ENCODE measurements at places on chromosomes 6 and 20.

- no peak for DNase-seq
These were observed 68.2 kb downstream of the TRMT6 start for GRCh38 chr20:5882166-5882565.

- DNase-seq, result peak; percentile 72
These were observed 89.6 kb upstream of the NHSL1 start for GRCh38 chr6:138588805-138589434.

- no peak for DNase-seq
These were observed 72.4 kb downstream of the TULP4 start for GRCh38 chr6:158384671-158385110.

GRCh38 chr20:61956396-61957342 lies 109.0 kb downstream of the TAF4 start:
- DNase-seq, result no peak

DNA sequence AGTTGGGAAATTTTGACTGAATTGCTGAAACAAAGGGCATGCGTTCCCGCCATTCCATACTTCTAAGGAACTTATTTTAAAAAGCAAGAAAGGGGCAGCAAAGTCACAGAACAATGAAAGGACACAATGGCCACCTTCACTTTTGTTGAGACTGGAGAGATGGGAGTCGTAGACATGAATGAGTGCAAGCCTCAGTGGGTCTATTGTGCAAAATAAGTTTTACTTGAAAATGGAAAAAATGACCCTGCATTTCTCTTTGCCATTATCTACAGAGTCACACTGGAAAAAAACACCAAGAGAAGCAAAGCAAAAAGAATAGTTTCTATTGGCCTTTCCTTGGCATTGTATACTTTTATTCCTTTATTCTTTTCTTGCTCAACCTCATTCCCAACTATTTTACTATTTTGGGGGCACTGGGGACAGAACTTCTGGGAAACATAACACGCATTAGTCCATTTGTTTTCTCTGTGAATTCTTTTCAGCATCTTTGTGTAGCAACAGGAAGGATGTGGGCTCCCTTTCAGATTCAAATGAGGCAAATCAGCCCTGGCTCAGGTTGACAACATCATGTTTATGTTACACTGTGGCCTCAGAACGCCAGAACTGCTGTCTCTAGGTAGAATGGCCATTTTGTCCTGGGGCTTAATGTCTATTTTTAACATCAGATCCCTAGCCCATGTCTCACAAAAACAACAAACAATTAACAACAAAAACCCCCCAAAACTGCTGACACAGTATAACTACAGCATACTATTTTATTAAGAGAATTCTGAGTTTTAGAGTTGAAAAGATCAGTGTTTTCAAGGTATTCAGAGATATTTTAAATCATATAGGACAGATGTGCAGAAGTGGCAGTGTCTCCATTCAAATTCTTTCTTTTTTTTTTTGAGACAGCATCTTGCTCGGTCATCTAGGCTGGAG lies 122.2 kb downstream of the FYN start:
- no peak for DNase-seq

DNA sequence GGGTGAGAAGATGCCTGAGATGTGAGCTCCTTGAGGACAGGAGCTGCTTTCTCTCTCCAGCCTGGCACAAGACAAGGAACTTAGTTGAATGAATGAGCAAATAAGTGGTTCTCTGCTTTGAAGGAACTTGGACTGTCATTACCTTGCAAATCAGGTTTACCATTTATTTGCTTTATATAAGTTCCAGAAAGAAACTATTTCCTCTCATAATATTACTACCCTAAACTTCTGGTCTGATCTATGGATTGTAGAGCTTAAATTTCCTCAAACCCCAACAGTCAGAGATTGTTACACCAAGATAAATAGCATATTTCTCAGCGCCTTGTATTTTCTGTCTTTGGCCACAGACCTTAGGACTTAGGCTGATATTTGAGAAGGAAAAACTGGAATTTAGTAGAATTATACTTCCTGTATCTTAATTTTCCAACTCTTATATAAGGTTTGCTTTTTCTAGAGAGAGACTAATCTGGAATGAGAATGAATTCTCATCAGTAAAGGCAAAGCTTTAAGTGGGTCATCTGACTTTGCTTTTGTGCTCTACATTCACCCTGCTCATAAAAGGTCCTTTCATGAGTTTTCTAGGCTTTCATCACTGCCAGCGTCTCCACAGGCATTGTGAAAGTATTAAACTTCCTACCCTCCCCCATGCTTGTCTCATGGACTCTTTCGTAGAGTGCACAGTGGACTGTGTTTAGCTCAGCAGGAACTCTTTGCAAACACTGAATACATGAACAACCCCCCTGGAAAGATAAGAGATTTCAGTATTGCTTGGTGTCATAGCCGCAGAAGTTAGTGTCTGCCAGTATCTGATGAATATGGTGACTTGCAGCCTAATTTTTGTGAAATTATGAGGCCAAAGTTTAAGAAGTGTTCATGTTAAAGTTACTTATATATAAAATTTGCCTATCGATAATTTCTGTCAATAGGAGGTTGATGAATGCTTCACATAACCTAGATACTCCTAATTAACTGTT lies 74.0 kb downstream of the PTPRA start:
- peak; percentile 3 for DNase-seq

- peak; percentile 25 for DNase-seq
These were observed 669.6 kb upstream of the NRSN1 start for GRCh38 chr6:23456396-23456795.

DNA sequence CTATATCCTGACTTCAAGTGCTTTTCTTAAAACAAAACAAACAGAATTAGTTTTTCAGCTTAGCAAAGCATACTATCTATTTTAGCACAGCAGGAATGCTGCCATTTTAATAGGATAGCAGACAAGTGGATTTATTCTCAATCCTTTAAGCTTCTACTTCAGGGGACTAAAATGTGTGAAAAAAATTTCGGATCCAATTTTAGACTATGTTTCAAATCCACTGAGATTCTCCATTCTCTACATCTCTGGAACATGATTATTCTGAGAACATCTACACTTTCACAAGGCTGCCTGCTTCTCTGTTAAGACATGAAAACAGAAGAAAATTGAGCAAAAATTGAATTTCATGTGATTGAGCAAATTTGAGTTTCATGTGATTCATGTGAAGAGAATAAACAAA lies 1321.3 kb downstream of the HACE1 start:
- DNase-seq, result no peak

DNA sequence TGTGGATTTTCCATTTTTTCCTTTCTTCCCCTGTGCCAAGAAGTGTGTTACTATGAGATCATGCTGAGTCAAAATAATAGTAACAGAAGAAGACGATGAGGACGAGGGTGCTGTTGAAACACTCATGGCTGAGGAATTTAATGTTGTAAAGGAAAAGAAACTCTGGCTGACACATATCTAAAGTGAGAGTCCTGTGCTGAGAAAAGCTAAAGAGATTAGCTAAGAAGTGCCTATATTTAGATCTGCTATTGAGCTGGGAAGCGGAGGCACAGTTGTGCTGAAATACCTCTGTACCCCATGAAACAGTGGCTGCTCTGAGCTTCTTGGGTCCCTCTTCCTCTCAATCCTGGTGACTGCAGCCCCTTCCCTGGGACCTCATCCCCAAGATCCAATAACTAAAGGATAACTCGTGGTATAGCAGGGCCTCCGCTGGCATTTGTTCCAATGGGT lies 1.1 kb upstream of the SYTL3 start:
- peak; percentile 95 for DNase-seq

DNA sequence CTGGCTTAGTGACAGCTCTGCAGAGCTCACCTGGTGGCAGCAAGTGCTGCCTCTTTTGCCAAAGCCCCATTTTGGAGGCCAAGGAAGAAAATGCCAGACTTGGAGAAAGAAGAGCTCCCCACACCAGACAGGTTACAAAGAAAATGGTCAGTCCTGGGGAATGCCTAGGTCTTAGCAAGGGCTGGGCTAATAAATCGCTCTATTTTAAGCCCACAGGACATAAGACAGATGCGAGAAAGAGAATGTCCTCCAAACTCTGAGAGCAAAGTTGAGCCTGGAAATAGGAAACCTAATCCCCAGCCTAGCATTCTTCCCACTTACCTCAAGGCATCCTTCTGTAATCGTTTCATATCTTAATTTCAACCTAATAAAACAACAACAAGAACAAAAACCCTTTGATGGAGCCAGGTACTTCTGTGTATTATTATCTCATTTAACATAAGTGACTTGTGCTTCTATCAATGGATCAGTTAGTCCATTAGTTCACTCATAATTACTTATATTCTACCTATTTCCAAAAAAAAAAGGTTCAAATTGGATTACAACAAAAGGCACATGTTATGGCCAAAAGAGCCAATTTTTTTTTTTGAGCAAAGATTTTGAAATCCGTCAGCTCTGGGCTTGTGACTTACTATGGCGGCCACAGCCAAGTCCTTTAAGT lies 40.4 kb upstream of the FAM83C start:
- no peak for DNase-seq

GRCh38 chr6:63714091-63714490 lies 78.5 kb downstream of the PHF3 start:
- DNase-seq, result no peak

- no peak for DNase-seq
These were observed 111.3 kb downstream of the FAM120B start for GRCh38 chr6:170417881-170418280.
